ENCODE measurements at places on chromosomes 1 and 21.

DNA sequence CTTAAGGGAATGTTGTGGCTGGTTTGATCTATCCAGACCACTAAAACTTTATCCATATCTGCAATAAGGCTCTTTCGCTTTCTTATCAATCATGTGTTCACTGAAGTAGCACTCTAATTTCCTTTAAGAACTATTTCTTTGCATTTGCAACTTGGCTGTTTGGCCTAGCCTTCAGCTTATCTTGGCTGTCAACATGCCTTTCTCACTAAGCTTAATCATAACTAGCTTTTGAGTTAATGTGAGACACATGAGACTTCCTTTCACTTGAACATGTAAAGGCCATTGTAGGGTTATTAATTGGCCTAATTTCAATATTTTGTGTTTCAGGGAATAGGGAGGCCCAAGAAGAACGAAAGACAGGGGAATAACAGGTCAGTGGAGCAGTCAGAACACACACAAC lies 124.7 kb downstream of the TNFSF18 start:
- no peak for DNase-seq

DNA sequence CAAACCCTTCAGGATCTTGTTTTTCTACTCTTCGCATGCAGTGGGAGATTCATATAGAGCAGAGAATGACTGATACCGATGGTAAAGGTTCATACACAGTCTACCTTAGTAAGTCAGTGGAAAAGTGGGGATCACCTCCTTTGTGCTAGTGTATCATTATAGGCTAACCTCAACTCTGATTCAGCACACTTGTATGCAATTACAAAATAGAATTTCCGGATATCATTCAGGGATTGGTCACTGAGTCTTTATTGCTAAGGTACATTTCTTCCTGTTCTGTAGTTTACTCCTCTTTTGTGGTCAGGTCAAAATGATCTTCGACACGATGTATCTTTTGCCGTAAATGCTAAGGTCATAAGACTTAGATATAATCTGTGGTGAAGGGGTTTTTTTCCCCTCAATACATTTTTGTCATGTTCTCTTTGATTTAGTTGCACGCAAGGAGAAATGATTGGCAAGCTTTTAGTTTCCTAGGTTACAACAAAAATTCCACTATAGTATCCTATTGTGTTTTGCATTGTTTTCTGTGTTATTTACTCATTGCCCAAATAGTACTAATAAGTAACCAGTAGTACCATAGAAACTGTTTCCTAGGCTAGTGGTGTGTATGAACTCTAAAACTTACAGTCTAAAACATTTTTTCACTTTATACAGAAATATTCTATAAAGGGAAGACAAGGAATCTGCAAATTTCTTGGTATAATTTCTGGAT lies 35.7 kb upstream of the PLA2G4A start:
- DNase-seq: no peak

GRCh38 chr1:164794356-164794755 lies 235.4 kb downstream of the PBX1 start:
- DNase-seq: peak; percentile 42

DNA sequence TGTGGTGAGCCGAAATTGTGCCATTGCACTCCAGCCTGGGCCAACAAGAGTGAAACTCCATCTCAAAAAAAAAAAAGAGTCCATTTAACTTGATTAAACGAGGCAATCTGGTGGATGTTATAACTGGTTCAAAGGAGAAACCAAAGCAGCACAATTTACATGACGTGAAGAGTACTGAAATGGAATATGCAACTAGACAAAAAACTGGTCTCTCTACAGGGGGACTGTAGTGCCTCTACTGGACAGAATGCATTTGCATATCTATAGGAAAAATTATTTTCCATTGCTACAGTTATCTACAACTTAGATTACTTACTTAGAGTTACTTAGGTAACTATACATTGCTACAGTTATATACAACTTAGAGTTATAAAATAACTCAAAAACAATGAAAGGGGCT lies 2.7 kb upstream of the CAPN2 start:
- DNase-seq: no peak

DNA sequence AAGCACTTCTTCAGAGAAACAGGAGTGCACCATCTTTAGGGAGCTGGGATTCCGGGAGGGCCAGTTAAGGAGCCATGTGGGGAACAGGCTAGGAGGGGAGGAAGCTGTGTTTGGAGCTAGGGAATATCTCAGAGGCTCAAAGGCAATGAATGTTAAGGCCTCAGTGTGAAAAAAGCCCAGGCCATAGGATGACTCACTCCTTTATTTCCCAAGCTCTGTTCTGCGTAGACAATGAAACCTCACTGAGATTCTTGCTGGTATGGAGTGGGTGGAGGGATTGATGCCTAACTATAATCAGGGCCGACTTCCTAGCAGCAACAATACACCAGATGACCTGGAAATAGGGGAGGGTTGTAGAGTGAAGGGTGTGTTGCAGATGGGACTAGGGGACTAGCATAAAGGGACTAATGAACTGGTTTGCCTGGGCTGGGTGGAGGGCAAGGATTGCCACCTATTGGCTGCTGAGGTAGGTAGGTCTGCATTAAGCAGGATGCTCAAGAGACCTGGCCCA lies 2.1 kb downstream of the GNAT2 start:
- no peak for DNase-seq

DNA sequence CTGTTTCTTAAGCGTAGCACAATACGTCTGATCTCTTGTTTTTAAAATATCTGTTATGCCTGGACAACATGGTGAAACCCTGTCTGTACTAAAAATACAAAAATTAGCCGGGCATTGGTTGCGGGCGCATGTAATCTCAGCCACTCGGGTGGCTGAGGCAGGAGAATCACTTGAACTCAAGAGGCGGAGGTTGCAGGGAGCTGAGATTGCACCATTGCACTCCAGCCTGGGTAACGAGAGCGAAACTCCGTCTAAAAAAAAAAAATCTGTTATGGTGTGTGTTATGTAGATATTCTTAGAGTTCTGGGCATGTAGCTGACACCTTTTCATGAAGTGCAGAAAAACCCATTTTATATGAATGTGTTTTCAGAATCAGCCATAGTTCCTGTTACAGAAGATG lies 38.2 kb downstream of the RABGAP1L start:
- no peak for DNase-seq
